ENCODE measurements at places on chromosomes 6 and 20. TPM values are rescaled to one million over a fixed set of nuclear protein-coding genes. Genes with fewer than 3 reads are reported as not detected.

CHMP4B gene
- total RNA-seq, result 178 TPM

FOXC1 gene
- 6.5 TPM for total RNA-seq

HSPA12B gene
- total RNA-seq, result 0.53 TPM

CST1 gene
- 1.4 TPM for total RNA-seq

HLA-DRB5 gene
- not detected for total RNA-seq

C20orf204 gene
- 0.19 TPM for total RNA-seq

GSTA4 gene
- total RNA-seq, result 9.3 TPM

HLA-G gene
- total RNA-seq, result not detected

PDYN gene
- total RNA-seq, result not detected

EFCAB8 gene
- total RNA-seq, result not detected

ZSCAN16 gene
- 4.0 TPM for total RNA-seq

PTCRA gene
- total RNA-seq, result not detected

ACSS1 gene
- 7.1 TPM for total RNA-seq

NEURL2 gene
- 1.2 TPM for total RNA-seq

FOXA2 gene
- total RNA-seq, result 14.3 TPM

MEP1A gene
- total RNA-seq, result not detected
